ENCODE measurements at places on chromosomes 7 and 10.

- DNase-seq, result no peak
Observed at GRCh38 chr7:137276189-137276588, 67.3 kb downstream of the PTN start.

DNA sequence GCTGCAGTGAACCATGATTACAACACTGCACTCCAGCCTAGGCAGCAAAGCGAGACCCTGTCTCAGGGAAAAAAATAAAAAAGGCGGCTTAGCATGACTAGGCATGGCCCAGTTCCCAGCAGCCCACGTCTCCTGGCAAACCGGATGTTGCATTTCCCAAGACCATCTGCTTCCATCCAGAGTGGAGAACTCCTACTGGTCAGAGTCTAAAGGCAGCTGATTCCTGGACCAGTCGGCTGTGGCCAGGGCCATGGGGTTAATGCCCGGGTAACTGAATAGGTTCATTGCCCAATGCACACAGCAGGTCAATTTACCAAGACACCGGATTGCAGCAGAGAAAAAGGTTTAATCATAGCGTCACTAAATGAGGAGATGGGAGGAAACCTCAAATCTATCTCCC is 133.1 kb downstream of the MYL10 start:
- DNase-seq, result no peak

DNA sequence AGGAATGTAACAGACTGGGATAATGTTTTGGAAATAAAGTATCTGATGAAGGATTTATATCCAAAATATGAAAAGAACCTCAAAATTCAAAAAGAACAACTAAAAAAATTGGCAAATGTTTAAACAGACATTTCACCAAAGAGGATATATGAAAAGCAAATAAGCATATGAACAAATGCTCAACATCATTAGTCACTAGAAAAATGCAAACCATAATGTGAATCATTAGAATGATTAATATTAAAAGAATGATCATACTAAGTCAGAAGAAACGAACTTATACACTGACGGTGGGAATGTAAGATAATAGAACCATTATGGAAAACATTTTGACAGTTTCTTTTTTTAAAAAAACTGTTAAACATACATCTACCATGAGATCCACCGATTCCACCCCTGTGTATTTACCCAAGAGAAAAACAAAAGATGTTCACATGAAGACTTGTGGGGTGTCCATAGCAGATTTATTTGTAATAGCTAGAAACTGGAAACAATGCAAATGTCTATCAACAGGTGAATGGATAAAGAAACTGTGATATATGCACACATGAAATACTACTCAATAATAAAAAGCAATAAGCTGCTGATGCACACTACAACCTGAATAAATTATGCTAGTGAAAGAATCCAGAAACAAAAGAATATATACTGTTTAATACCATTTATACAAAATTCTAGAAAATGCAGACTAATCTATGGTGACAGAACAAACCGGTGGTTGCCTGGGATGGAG is 35.7 kb downstream of the PRKG1 start:
- no peak for DNase-seq

- no peak for DNase-seq
Observed at GRCh38 chr7:47604496-47604890, 22.6 kb upstream of the TNS3 start.

GRCh38 chr7:137628216-137628615 is 218.6 kb downstream of the DGKI start:
- no peak for DNase-seq

DNA sequence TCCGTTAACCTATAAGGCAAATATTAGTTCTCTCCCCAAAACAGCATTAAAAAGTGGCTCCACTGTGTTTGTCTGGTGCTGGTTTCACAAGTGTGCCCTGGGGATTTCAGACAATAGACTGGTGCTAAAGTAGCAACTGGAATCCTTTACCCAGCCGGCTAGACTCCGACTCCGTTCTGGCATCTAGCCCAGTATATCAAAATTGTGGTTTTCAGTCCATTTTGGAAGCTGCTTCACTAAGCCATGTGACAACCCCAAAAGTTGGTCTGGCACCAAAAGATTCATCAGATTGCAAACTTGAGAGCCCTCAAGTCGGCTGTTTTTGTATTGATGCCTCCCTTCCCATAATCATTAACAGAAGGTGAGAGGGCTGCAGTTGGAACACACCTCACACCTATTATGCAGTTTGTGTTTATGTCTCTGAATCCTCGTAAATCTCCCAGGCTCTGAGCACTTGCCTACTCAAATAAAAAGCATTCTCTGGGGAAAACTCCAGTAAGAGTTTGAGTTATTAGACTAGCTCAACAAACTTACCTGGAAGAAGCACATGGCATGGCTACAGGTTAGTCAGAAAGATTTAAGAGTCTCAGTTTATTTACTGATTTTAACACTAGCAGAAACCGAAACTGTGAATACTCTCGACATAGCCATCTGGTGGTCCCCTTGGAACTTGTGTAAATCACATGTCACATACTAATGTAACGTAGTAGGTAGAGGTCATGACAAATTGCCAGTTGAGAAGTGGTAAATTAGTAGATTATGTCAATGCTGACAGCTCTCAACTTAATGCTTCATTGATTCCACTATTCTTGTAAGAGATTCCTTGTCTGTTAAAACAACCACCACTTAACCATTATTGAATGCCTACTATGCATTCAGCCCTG is 14.8 kb upstream of the WNT16 start:
- peak; percentile 54 for DNase-seq

GRCh38 chr10:24390746-24391145 is 181.8 kb downstream of the KIAA1217 start:
- DNase-seq, result no peak

DNA sequence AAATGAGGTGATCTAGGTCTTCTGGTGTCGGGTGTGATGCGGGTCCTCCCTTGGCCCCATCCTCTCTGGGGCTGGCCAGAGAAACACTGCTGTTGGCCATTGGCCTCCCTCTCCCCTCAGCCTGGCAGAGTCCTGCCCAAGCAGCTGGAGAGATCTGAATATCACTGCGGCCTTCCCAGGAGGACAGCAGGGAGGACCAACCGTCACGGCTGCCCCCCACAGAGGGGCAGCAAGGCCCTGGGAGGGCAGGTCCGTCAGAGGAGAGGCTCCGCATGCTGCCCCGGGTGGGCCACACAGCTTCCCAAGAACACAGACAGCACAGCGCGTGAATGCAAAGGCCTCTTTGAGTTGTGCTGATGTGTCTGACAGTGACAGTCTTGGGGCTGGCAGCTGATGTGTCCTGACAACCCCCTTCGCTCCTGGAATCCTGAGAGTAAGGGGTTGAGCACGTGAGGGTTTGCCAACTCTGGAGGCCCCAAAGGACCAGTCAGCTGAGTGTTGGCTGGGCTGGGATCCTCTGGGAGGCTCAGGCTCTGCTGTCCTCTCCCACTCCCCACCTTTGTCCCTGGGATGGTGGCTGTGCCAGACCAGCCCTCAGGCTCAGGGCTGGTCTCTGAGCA is 132.5 kb upstream of the UNC5B start:
- DNase-seq, result no peak

DNA sequence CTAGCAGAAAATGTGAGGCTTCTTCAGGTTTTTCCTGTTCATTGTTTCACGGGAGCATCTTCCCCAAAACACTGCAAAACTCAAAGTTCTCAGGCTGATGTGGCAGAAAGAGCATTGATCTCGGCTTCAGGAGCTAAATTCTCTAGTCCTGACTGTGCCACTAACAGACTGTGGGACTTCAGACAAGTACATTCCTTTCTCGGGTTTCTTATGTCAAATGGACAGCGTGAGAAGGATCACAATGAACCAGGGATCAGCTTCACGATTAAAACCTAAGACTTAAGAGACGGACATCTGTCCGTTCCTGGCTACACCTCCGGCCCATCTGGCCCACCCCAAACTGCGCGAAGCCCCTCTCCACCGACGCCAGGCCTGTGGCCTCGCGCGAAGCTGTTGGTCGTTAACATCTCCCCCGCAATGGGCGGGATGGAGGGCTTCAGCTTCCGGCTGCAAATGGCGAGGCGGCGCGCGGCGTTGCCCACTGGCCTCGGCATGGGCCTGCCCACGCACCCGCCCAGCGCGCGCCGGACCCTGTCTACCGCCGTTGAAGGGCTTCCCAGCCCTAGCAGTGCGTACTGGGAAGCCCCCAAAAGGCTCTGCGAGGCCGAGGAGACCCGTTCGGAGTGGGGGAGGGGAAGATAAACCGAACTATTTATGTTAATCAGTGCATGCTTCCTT is 549 bp upstream of the DDX50 start:
- no peak for DNase-seq

DNA sequence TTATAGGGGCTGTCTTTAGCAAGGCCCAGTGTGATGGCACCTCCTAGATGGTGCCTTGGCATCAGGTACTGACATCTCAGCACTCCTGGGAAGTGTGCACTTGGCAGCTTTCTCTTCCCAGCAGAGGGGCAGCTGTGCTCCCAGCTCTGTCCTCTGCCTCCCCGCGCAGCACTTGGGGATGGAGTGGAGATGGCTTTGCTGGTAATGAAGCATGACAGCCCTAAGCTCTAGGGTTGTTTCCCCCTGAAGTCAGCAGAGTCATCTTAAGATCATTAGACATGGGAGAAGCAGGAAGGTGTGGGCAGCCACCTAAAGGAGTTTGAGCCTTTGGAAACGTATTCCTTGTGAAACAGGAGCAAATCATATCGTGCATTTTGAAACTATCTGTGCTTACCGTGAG is 46.7 kb downstream of the HTRA1 start:
- DNase-seq, result no peak

DNA sequence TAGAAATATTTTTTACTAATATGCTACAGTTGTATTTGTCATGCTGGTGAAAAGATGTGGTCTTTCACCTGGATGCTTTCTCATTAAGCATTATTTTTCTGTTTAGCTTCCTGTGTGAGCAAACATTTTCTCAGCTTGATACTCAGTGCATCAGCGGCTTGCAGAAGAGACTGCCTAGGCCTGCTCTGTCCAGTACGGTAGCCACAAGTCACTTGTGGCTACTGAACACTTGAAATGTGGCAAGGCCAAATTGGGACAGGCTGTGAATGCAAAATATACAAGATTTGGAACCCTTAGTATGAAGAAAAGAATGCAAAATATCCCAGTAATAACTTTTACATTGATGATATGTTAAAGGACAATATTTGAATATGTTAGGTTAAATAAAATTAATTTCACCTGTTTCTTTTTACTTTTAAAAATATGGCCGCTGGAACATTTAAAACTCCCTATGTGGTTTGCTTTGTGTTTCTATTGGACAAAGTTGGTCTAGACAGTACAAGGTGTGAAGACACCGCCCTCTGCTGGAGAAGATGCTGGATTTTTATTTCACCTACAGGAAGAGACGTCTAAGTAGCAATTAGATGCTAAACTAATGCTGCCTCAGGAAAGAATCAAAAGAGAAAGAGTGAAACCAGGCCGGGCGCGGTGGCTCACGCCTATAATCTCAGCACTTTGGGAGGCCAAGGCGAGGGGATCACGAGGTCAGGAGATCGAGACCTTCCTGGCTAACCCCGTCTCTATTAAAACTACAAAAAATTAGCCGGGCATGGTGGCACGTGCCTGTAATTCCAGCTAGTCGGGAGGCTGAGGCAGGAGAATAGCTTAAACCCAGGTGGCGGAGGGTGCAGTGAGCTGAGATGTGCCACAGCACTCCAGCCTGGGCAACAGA is 5.3 kb downstream of the SRGN start:
- DNase-seq, result peak; percentile 90
